Activated T-cell treated with anti-CD3 and anti-CD28 coated beads for 1 hour (primary cell): ENCODE measurements at places on chromosomes 4 and X.

- DNase-seq, result no peak
Measured at GRCh38 chr4:3744901-3745300, 21.3 kb upstream of the ADRA2C start.

GRCh38 chr4:162871990-162872389 lies 294.7 kb downstream of the NAF1 start:
- DNase-seq, result no peak

- no peak for DNase-seq
Measured at GRCh38 chrX:37542791-37543190, 28.7 kb upstream of the LANCL3 start.

DNA sequence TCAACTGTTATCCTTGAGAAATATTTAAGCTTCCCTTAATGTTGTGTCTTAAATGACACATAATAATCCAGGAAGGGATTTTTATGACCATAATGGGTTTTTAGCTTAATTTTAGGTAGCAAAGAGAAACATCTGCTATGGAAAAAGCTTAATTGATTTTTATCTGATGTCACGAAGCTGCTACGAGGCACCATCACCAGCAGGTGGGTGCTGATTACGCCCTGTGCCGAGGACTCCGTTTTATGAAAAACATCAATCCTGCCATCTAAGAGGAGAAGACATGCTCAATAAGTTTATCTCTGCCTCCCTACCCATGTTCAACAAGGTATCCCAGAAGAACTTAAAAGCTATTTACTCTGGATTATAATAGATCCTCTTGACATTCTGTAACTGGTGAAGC lies 280.6 kb upstream of the ZFP42 start:
- DNase-seq, result no peak

DNA sequence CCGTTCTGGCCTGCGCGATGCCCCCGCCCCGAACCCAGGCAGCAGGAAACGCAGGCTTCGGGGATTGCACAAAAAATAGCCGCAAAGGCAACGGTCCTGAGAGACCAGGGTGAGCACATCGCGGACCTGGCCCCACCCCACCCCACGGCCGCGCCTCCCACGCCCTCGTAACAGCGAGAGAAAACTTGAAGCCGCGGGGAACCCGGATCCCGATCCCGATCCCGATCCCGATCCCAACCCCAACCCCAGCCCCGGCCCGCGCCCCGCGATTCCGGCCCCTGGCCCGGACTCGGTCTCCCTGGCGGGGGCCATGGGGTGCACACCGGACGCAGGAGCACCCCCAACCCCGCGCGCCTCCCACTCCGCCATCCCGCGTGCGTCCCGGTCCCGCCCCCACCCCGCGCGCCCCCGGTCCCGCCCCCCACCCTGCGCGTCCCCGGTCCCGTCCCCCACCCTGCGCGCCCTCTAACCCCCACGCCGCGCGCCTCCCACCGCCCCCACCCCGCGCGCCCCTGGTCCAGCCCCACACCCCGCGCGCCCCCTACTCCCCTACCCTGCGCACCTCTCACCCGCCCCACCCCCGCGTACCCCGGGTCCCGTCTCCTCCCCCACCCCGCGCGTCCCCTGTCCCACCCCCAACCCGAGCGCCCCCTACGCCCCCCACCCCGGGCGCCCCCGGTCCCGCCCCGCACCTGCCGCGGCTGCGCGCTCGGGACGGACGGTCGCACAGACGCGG lies 29.0 kb downstream of the NOP14 start:
- DNase-seq, result no peak

DNA sequence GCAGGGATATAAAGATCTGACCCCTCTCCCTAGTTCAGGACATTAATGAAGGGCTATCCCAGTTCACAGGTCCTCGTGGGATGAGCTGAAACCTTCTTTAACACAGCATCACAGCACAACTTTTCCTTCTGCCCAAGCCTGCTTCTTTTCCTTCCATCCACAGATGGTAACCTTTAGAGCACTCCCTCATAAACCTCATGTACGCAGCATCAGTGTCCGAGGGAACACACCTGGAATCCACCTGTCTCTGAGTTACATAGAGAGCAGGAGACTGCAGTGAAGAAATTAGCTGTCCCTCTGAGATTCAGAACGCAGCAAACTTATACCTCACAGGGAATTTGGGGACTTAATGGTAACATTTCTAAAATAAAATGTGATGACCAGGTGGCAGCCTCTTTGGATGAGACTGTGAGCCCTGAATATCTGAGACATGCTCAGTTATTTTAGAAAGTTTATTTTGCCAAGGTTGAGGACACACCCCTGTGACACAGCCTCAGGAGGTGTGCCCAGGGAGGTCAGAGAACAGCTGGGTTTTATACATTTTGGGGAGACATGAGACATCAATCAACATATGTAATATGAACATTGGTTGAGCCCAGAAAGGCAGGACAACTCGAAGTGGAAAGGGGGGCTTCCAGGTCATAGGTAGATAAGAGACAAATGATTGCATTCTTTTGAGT lies 73.8 kb upstream of the PACRGL start:
- DNase-seq, result no peak
